Lung (tissue), 17 donors: ENCODE measurements at places on chromosomes 3 and 15. TPM values are rescaled to one million over a fixed set of nuclear protein-coding genes. Genes with fewer than 3 reads are reported as not detected.
A peak's percentile ranks its signal among the peaks of the same experiment; 100 is the strongest.

The MYRIP gene
- 2.5 TPM for total RNA-seq

The TUSC7 gene
- total RNA-seq: not detected

The SECISBP2L gene
- total RNA-seq: 678 TPM

The OXTR gene
- 3.5 TPM for total RNA-seq

The FAM43A gene
- 13.3 TPM for total RNA-seq

The KIF7 gene
- 6.5 TPM for total RNA-seq

The CHRM5 gene
- total RNA-seq: not detected

The MUSTN1 gene
- total RNA-seq: 3.3 TPM

The EPB42 gene
- total RNA-seq: 11.1 TPM

DNA sequence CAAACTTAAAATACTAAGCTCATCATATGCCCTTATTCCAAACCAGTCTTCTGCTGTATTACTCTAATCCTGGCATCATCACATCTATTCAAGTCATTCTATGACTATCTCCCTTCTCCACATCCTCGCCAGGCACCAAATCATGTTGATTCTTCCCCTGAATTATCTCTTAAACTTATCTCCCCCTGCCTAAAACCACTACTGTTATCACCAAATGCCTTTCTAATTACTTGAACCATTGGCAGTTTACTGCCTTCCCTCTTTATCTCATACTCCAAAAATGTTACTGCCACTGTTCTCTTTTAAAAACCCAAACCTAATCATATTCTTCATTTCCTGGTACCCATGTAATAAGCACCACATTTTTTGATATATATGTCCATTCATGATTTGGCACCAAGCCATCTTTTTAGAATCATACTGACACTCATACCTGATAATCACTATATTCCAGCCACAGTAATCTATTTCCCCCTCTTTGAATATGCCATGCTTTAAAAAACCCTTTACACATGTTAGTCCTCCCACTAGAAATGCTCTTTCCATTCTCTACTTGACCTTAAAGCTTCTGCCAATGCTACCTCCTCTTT is 126.8 kb downstream of the PEAK1 start:
- H3K27ac ChIP-seq: no peak overlapping the region
- peaks cover 7% of the 10 kb centered on the region for H3K4me1 ChIP-seq
- no peaks in the 10 kb centered on the region for H3K36me3 ChIP-seq
- no peaks in the 10 kb centered on the region for H3K27me3 ChIP-seq
- no peak overlapping the region for H3K4me3 ChIP-seq

GRCh38 chr15:38860253-38860652 is 295.6 kb upstream of the RASGRP1 start:
- peaks cover 5% of the 10 kb centered on the region for H3K4me1 ChIP-seq
- no peak overlapping the region for H3K4me3 ChIP-seq
- no peaks in the 10 kb centered on the region for H3K27me3 ChIP-seq
- no peak overlapping the region for H3K27ac ChIP-seq
- no peaks in the 10 kb centered on the region for H3K36me3 ChIP-seq
- DNase-seq: no peak

DNA sequence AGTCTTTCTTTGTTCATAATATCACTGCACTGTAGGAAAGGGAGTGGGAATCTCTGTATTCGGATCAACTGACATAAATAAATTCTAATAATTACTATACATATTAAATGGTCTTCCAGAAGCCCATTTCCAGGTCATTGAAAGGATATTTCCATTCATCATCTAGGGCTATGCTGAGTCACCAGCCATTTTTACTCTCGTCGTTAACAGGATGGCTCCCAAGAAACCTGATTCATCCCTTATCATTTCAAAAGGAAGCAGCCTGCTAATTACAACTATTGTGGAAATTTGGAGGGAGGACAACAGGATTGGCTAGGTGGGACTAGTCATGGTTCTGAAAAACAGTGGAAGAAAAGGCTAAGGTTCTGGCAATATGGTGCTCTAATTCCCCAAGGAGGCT is 13.6 kb downstream of the GMNC start:
- no peak for DNase-seq
- H3K4me1 ChIP-seq: no peaks in the 10 kb centered on the region
- no peak overlapping the region for H3K4me3 ChIP-seq
- H3K36me3 ChIP-seq: no peaks in the 10 kb centered on the region
- peaks cover 3% of the 10 kb centered on the region for H3K27me3 ChIP-seq
- H3K27ac ChIP-seq: no peak overlapping the region

DNA sequence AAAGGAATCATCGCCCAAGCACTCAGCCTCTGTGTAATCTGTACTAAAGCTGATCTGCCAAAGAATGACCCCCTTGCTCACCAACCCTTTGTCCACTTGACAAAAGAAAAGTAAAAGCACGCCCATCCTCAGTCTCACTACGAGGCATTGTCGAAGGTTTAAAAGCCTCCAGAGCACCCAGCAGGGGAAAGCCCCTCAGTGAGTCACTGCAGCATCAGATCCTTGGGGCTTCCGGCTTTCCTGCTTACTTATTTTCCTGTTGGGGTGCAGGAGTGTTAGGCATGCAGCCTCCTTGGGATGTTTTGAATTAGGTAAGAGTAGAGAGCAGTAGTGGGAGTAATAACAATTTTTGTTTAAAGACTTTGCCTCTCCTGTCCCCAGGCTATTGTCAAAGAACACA is 216.1 kb downstream of the MTHFS start:
- H3K4me1 ChIP-seq: no peaks in the 10 kb centered on the region
- no peak for DNase-seq
- H3K27ac ChIP-seq: no peak overlapping the region
- no peak overlapping the region for H3K4me3 ChIP-seq

DNA sequence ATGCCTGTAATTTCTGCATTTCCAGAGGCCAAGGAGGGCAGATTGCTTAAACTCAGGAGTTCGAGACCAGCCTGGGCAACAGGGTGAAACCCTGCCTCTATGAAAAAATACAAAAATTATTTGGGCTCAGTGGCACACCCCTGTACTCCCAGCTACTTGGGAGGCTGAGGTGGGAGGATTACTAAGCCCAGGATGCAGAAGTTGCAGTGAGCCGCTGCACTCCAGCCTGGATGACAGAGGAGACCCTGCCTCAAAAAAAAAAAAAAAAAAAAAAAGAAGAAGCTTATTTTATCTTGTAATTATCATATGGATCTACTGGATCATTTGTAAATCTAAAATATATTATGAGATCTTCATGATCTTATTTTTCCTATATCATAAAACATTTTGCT is 84.1 kb downstream of the PPCDC start:
- DNase-seq: no peak
- no peaks in the 10 kb centered on the region for H3K4me1 ChIP-seq
- no peak overlapping the region for H3K4me3 ChIP-seq
- no peak overlapping the region for H3K27ac ChIP-seq

- no peak overlapping the region for H3K27ac ChIP-seq
- H3K36me3 ChIP-seq: no peaks in the 10 kb centered on the region
- peaks cover 3% of the 10 kb centered on the region for H3K4me1 ChIP-seq
- no peaks in the 10 kb centered on the region for H3K27me3 ChIP-seq
Measured at GRCh38 chr3:40057786-40058185, 248.4 kb downstream of the MYRIP start.

DNA sequence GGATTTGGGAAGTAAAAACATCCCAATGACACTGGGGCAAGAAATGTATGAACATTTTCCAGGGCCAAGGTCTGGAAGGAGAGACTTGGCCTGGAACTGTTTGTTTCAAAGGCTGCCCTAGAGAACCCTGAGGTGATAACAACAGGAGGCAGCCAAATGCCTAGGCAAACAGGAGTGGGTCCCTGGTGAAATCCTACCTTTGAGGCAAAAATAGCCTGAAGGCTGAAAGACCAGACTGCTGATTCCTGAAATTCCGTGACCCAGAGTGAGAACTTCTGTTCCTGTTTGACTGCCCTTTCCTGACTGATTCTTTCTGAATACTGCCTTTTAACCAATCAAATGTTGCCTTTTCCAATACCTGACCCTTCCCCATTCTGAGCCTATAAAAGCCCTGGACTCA is 196.4 kb downstream of the NSUN3 start:
- no peaks in the 10 kb centered on the region for H3K4me1 ChIP-seq
- no peak for DNase-seq
- no peak overlapping the region for H3K27ac ChIP-seq
- H3K36me3 ChIP-seq: no peaks in the 10 kb centered on the region

GRCh38 chr15:77420610-77421369 is at the start of gene HMG20A:
Gene HMG20A (plus strand): TSS chr15:77420888. CDS start chr15:77458408, 37,520 bp downstream.
- DNase-seq: peak; percentile 86
- no peaks in the 10 kb centered on the region for H3K27me3 ChIP-seq
- H3K4me3 ChIP-seq: peak within 1 kb of the TSS; percentile 90
- peaks cover 3% of the 10 kb centered on the region for H3K4me1 ChIP-seq

DNA sequence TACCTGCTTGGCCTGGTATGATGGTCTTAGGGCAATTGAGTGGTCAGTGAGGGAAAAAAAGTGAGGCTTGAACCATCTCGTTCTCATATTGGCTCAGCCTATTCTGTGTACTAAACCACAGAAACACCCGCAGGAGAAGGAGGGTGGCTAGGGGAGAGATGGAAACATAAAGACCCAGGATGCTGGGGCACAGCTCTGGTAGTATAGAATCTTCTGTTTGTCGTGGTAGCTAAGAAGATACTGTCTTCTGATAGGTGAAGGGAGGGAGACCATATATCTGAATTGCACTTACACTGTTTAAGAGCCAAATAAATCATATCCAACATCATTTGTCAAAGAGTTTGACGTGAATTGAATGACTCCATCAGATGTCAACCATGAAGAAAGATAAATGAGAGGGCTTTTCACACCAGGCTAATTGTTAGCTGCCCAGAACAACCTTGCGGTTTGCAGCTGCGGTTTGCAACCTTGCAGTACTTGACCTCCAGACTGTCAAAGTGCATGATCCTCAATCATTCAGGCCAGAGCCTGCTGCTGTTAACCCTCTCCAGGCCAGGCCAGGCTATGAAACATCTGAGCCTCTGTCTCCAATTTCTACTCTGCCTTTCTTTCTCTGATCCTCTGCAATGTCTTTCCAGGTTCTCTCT is 40.9 kb upstream of the PIK3R4 start:
- no peaks in the 10 kb centered on the region for H3K27me3 ChIP-seq
- no peaks in the 10 kb centered on the region for H3K36me3 ChIP-seq
- H3K4me1 ChIP-seq: no peaks in the 10 kb centered on the region
- no peak overlapping the region for H3K4me3 ChIP-seq
- DNase-seq: no peak

- H3K27me3 ChIP-seq: peaks cover 3% of the 10 kb centered on the region
- no peak for DNase-seq
- H3K4me1 ChIP-seq: no peaks in the 10 kb centered on the region
- H3K27ac ChIP-seq: no peak overlapping the region
Measured at GRCh38 chr3:10353160-10353559, 32.2 kb upstream of the SEC13 start.

GRCh38 chr15:49606594-49606993 is 14.0 kb downstream of the FAM227B start:
- H3K4me1 ChIP-seq: peaks cover 5% of the 10 kb centered on the region
- no peaks in the 10 kb centered on the region for H3K27me3 ChIP-seq
- H3K27ac ChIP-seq: no peak overlapping the region
- H3K4me3 ChIP-seq: no peak overlapping the region

DNA sequence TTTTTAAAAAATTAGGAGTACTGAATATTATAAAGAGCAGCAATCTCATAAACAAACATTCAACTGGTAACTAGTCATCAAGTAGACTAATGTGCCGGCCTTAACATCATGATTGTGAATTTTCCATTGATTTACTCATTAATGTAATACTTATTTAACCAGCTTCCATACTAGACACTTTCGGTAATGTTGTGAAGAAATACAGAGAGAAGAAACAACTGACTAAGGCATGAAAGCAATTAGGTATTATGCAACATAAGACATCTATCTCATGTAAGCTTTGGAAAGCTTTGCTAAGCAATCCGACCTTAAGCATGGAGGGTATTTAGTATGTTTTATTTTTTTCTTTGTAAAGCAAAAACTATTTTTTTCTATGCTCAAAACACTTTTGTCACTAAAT is 108.0 kb downstream of the IL1RAP start:
- no peak overlapping the region for H3K27ac ChIP-seq
- H3K36me3 ChIP-seq: no peaks in the 10 kb centered on the region
- H3K4me1 ChIP-seq: no peaks in the 10 kb centered on the region
- no peaks in the 10 kb centered on the region for H3K27me3 ChIP-seq

- H3K4me1 ChIP-seq: no peaks in the 10 kb centered on the region
- DNase-seq: no peak
Measured at GRCh38 chr3:8563597-8563996, 62.0 kb downstream of the LMCD1 start.
